ENCODE measurements at places on chromosomes 16 and 17.

DNA sequence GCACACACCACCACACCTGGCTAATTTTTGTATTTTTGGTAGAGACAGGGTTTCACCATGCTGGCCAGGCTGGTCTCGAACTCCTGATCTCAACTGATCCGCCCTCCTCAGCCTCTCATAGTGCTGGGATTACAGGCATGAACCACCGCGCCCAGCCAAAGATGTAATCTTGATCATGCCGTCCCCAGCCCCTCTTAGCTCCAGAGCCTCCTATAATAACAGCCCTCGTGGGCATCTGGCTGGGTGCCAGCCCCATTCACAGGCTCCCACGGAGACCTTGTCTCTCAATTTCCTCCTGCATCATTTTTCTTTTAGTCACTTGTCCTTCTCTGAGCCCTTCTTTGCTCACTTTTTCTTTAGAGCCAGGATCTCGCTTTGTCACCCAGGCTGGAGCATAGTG lies 94.2 kb downstream of the KATNIP start:
- peak; percentile 75 for DNase-seq

- DNase-seq, result no peak
Observed at GRCh38 chr17:45398800-45399199, 33.9 kb downstream of the ARHGAP27 start.

GRCh38 chr16:4194661-4195060 lies 47.2 kb downstream of the SRL start:
- DNase-seq, result no peak

GRCh38 chr17:3988297-3989040 lies 24.2 kb upstream of the ATP2A3 start:
- DNase-seq, result peak; percentile 15

- no peak for DNase-seq
Observed at GRCh38 chr17:42608305-42609181, 631 bp downstream of the RETREG3 start.

DNA sequence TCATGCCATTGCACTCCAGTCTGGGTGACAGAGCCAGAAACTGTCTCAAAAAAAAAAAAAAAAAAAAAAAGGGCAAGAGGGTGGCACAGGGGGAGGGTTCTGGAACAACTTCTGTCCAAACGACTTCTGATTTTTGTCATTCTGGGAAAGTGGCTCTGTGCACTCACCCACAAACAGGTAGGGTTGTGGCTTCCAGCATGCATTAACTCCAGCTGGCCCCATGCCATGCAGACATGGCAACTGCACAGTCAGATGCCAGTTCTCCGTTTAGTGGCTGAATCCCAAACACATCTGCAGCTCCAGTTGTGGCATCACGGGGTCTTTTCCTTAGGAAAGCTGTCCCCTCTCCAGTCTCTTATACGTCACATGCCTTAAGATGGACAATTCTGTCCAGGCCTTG lies 30.3 kb downstream of the B4GALNT2 start:
- no peak for DNase-seq

GRCh38 chr16:3235856-3236669 lies 1.1 kb upstream of the ZNF200 start:
- DNase-seq, result no peak

DNA sequence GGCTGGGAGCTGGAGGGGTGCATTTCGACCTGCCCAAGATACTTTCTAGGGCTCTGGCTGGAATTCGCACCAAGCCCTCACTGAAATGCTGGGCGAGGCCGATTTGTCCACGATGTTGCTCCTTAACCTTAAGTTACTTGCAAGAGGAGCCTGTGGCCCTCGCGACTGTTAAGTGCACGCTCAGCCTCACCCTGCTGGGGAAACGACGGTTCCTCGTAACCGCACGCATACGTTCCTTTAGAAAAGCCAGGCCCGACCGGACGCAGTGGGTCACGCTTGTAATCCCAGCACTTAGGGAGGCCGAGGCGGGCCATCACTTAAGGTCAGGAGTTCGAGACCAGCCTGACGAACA lies 607 bp upstream of the NCOR1 start:
- no peak for DNase-seq

DNA sequence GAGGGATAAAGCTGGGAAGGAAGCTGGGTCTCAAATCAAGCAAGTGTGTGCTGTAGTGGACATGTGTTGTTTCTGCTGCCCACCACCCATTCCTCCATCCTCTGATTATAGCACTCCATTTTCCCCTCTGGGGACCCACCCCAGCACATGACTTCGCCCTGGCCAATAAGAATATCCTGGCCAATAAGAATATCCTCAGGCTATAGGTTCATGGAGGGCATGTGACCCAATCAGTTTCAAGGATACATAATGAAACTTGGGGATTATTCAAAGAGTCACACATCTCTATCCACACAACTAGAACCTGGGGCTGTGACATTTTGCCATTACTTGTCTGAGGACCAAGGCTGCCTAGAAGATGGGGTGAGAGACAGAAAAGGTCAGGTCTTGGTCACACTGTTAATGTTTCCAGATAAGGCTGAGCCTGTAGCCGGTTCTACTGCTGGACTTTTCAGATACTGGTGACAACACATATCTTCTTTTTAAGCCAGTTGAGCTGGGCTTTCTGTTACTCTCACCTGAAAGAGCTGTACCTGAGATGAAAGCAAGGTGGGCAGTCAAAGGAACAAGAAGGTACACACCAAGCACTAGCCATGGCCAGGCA lies 33.7 kb downstream of the MYO18A start:
- no peak for DNase-seq

- DNase-seq, result no peak
Observed at GRCh38 chr16:48597563-48598387, 12.2 kb downstream of the N4BP1 start.

- no peak for DNase-seq
Observed at GRCh38 chr16:88473666-88474534, 20.8 kb downstream of the ZFPM1 start.

DNA sequence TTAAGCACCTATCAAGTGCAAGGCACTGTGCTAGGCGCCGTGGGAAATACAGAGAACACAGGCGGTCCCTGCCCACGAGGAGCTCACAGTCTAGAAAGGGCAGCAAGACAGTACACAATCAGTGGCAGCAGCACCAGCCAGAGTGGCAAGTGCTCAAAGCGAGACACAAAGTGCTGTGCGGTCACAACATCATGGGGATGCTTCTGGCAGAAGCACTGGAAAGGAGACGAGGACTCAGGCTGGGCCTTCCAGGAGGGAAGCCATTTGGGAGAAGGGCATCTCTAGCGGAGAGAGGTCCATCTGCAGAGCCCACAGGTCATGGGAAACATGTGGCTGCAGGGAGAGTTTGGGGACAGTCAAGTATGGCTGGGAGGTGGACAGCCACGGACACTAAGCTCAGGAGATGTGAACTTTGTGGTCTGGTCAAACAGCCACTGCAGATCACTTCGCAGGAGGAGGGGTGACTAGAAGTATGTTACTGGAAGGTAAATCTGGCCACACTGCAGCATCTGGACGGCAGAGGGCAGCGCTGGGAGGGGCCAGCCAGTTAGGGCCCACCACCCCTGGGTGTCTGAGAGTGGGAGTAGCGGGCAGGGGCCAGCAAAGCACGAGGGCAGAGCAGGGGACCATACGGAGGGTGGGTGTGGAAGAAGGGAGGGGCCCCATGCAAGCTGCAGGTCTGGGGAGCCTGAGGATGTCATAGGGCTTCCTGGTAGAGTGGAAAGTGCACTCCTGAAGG lies 71.1 kb downstream of the N4BP1 start:
- DNase-seq, result peak; percentile 59

DNA sequence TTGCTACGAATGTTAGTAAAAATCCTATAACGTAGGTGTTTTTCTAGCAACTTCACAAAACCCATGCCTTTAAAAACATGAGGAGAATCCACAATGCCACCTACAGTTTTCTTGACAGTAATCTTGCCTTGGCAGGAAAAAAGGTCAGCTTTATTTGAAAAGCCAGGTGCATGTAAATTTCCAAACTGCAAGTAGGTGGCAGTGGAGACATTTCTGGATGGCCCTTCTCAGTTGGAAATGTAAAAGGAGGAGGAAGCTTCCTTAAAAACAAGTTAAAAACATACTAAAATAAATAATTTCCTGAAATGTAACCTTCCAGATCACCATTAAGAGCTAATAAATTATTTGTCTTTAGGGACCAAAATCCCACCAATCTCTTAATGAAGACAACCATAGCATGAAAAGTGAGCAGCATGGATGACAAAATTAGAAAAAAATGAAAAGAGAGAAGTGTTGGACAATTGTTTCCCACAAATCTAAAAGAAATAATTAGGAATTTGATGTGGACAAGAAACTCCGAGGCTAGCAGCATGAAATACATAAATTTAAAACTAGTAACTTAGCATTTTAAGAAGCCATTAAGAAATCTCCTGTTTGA lies 152.2 kb downstream of the SNX11 start:
- no peak for DNase-seq

DNA sequence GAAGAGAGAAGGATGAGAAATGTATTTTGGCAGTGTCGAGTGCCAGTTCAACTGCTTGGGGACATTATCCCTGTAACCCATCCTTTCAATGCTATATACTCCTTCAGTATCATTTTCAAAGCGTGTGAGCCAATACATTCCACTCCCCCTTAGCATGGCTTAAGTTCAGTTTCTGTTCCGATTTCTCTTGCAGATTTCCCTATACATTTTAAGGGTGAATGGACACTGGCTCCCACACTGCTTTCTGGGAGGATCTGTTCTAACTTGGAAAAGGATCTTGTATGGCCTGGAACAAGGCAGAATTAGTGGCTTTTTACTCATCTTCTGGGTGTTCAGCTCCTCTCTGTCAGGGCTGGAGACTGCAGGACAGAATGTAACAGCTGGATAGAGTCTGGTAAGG lies 333.8 kb downstream of the HAPSTR1 start:
- DNase-seq, result no peak

GRCh38 chr17:7355053-7355452 lies at the start of gene TMEM95:
Gene TMEM95 (plus strand): TSS chr17:7355156. CDS start chr17:7355205, 49 bp downstream.
- no peak for DNase-seq

DNA sequence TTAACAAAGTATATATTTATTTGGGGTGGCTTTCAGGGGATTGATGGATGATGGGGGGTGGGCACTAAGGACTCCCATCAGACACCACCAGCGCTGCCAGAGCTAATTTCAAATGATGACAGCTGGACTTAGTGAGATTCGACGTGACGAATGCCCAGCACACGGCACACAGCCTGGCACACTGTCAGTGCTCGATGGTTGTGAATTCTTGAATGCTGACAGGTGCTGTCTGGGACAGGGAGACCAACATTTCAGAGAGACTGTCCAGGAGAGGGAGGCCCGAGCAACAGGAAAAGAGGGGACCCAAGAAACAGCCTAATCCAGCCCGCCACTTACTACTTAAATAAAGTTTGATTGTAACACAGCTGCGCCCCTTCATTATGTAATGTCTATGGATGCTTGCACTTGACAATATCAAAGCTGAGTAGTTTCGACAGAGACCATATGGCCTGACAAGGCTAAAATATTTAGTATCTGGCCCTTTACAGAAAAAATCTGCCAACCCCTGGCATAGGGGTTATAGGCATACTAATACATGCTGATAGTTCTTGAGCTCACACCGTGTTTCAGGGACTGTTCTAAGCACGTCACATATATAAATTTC lies 6.2 kb upstream of the MPRIP start:
- no peak for DNase-seq

DNA sequence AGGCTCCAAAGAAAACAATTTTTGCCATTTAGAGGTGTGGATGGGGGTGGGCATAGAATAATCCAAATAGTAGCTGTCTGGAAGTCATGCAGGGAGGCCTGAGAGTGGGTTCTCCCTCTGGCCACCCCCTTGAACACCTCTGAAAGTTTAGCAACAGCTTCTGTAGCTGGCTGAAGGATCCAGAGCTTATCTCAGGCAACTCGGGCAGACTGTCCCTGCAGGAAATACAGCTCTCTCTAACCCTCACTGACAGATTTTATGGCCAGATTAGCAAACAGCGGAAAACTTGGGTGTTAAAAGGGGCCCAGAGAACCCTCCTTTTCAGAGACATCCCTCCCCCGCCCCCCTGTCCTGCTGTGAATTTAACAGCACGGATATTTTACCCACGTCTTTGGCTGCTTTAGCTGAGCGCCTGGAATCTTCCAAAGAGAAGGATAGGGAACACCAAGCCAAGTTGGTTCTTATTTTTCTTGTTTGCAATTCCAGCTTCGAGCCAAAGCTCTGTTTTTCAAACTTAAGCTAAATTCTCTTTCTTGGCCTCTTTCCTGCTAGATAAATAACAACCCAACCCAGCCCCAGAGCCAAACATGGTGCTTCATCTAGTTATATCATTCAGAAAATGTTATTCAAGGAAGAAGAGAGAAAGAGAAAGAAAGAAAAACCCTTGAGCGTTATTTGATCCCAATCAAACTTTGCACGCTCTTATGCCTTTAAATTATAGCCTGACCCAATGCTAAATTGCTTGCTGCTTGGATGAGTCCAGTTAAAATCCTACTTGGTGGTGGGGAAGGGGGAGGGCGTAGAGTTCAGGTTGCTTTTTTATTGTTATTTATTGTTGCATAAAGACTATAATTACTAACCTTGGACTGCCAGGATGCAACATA lies 2.3 kb upstream of the HOXB2 start:
- DNase-seq, result no peak

DNA sequence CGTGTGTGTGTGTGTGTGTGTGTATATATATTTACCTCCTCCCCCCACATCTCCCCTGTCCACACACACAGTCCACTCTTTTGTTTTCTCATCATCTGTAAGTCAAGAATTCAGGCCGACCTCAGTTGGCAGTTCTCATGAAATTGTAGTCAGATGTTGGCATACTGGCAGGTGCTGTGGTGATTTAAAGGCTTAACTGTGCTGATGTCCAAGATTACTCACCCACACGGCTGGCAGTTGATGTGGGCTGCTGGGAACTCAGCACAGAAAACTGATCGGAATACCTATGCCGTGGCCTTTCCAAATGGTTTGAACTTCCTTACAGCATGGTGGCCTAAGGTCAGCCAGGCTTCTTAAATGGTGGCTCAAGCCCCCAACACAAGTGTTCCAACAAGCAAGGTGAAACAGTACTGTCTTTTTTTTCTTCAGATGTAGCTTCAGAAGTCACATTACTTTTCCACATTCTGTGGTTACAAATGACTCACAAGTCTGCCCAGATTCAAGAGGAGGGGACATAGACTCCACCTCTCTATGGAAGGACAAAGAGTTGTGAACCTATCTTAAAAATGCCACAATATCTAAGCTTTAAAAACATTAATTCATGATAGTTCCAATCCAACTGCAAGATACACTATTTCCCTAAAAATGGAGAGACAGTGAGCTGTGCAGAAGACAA lies 198.5 kb upstream of the HS3ST4 start:
- DNase-seq, result no peak

- no peak for DNase-seq
Observed at GRCh38 chr17:47879028-47879585, 16.9 kb upstream of the SP2 start.
